BJ (cell line): ENCODE measurements at places on chromosomes 6 and 20.

- no peak for DNase-seq
Observed at GRCh38 chr20:34977365-34978091, 21.9 kb downstream of the MYH7B start.

DNA sequence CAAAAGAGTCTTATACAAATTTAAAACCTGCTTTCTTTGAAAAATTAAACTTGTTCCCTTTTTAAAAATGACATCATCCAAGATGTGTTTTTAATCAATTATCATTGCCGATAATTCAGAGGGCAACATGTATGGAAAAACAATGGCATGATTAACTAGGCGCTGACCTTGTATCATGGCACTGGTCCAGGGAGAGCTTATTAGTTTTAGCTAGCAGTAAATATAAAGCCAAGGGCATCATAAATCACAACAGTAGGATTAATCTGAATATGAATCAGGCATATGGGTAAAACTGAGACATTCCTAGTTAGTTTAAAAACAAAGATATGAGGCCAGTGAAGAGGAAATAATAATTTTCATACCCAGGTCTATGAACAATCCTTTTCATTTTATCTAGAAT lies 374.0 kb downstream of the HDGFL1 start:
- no peak for DNase-seq

GRCh38 chr6:15560713-15561112 lies 102.1 kb downstream of the DTNBP1 start:
- DNase-seq: no peak

GRCh38 chr20:47810721-47811347 lies 25.6 kb upstream of the SULF2 start:
- DNase-seq: no peak

GRCh38 chr6:145731447-145731846 lies 3.9 kb downstream of the EPM2A start:
- no peak for DNase-seq

DNA sequence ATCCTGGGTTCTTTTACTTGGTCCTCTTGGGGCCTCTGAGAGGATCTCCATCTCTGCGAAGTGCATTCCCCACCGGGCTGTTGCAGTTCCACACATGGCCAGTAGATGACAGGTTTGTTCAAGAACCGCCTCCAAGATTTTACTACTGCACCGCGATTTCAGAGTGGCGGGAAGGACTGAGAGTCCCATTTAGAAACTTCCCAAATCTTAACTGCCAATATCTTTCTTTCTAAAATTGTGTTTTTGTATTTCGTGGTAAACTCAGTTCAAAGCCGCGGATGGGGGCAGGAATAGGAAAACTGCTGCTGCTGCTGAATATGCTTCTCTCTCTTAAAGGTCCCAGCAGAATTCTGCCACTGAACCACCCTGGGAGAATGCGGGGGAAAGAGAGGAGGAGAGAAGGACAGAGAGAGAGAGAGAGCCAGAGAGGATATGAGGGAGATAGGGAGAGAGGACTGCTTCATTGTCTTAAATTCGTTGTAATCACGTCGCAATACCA lies 8.6 kb upstream of the BTNL2 start:
- DNase-seq: no peak
